OCI-LY7 (cell line): ENCODE measurements at places on chromosomes 16 and 17. TPM values are rescaled to one million over a fixed set of nuclear protein-coding genes. Genes with fewer than 3 reads are reported as not detected.

TTYH2 gene
- 3.8 and 4.3 TPM in 2 replicates for total RNA-seq

CUEDC1 gene
- 0.13 and 0.74 TPM in 2 replicates for total RNA-seq

HS3ST6 gene
- not detected in 2 replicates for total RNA-seq

CPD gene
- 22.4 and 24.0 TPM in 2 replicates for total RNA-seq

ADAD2 gene
- total RNA-seq: not detected in 2 replicates

MT3 gene
- not detected in 2 replicates for total RNA-seq

CDRT15L2 gene
- not detected in 2 replicates for total RNA-seq

TLCD2 gene
- total RNA-seq: not detected in 2 replicates

PRKAR1A gene
- total RNA-seq: 332 and 359 TPM in 2 replicates

NPB gene
- total RNA-seq: 2.5 and 2.8 TPM in 2 replicates

DNA sequence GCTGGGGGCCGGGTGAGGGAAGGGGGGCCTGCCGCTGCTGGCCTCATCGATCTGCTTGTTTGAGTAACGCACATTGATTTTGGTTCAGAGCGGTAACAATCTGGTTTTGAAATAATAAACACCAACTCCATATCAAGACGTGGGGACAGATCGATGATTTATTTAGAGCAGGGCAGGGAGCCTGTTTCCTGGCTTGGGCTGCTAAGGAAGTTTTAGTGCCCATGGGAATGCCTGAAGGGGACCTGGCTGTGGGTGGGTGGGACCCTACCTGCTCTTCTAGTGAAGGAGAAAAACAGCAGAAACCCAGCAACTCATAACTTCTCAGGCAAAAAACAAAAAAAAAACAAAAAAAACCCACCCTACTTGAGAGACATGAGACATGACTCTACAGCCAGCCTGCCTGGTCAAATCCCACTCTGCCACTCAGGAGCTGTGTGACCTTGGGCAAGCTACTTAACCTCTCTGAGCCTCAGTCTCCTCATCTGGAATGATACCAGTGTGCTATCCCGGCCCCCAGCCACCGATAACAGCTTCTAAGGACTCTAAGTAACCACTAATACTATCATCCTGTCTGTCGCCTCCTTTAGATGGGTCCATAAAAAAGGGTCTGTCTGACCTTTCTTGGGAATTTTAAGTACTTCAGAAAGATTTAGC is 66.0 kb downstream of the PIPOX start:
- no peak for DNase-seq

GRCh38 chr16:69031877-69032301 is 73.6 kb upstream of the HAS3 start:
- DNase-seq: no peak

DNA sequence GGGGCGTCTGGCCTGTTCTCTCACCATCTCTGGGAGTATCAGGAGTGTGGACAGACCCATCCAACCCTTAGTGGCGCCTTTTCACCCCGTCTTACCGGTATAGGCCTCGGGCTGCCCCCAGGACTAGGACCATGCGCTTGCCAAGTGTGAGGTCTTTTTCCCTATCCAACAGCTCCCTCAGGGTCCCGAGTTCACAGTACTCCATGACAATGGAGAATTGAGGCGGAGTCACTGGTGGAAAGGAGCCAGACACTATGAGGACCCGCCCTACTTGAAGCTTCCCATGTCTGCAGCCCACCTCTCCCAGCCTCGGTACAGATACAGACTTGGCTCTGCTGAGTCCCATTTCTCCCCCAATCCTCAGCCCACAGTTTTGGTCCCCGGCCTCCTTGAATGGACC is 15.9 kb upstream of the RFWD3 start:
- DNase-seq: no peak

DNA sequence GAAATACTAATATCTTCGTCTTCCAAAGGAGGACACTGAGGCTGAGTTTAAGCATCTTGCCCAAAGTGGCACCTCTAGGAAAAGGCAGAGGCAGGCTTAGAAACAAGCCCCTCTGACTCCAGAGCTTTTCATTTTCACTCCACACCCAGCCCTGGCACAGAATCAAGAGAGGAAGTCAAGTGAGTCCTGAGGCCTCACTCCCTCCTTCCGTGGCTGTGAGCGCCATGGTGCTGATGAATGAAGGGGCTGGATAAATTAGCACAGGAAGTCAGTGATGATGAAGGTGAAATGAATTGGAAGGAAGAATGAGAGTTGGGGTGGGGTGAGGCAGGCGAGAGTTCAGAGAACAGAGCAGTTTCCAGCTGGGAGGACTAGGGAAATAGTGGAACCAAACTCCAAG is 179.3 kb downstream of the TMEM132E start:
- DNase-seq: no peak

GRCh38 chr16:88484505-88485365 is 31.7 kb downstream of the ZFPM1 start:
- no peak for DNase-seq

- DNase-seq: no peak
Measured at GRCh38 chr16:909281-910000, 61.3 kb downstream of the LMF1 start.

DNA sequence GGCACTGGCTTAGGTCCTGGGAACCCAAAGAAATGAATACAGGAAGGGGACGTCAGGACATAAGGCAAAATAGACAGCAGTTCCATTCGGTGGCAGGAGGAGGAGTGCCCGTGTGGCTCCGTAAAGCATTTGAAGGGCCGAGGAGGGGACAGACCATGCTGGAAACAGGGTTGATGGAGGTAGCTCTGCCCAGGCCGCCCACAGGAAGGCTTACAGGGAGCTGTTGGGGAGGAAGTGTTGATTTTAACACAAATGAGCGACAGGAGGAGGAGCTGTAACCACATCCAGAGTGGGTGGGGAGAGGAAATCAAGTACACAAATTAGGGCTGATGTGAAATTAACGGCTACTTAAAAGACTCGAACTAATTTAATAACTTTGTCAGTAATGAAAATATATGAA is 54.6 kb downstream of the RBFOX3 start:
- DNase-seq: no peak

- DNase-seq: peak; percentile 56
Measured at GRCh38 chr17:38674014-38674748, 576 bp downstream of the EPOP start.

DNA sequence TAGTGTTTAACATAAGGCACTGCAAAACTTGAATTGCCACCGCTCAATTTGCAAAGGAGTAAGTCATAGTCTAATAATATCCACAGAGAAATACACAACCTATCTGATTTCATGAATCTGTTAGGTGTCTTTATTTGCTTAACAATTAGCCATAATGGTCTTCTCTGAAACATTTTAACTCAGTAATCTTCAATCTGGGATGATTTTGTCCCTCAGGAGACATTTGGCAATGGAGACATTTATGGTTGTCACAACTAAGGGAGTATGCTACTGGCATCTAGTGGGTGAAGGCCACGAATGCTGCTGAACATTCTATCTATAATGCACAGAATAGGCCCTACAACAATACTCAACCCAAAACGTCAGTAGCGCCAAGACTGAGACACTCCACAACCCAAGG is 4.3 kb downstream of the UBE2G1 start:
- peak; percentile 61 for DNase-seq

DNA sequence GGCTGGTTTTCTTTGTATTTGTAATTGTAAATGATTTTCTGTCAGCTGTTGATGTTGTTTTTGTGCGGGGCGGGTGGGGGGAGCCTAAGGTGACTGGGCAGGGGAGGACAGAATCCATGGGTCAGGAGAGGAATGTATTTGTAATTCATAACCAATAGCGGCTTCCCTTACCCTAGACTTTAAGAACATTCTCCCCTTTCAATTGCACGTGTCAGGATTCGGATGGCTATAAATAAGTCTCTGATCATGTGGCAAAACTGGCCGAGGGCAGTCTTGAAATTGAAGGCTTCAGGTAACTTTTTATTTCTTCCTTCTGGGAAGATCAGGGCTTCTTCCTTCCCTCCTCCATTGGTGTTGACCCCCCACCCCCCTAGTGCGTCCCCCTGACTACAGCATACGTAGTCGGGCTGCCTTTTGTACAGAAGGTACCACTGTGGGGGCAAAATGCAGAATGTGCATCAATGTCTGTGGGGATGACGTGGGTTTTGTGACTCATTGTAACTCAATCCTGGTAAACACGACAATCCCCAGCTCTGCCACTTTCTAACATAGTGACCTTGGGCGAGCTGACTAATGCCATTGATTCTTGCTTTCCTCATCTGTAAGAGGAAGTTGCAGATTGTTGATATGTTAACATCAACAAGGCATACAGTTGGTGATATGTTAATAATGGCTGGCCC is 16.2 kb downstream of the MARCHF10 start:
- DNase-seq: no peak

DNA sequence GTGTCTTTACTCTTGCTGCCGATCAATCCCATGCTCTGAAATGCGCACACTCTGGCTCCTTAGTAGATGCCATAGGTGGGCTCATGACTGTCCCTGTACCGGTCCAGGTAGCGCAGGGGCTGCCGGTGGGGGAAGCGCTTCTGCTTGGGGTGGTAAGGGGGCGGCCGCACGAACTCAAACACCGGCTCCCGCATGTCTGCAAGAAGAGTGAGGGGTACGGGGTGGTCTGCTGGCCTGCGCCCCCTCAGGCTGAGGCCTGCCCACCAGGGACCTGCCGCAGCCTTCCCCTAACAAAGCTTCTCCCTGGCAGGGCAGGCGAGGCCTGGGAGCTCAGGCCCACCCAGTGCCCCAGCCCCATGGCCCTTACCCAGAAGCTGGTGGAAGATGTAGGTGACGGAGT is 2.0 kb upstream of the TRIM65 start:
- DNase-seq: no peak

- no peak for DNase-seq
Measured at GRCh38 chr16:66364117-66364958, 2.2 kb upstream of the CDH5 start.

DNA sequence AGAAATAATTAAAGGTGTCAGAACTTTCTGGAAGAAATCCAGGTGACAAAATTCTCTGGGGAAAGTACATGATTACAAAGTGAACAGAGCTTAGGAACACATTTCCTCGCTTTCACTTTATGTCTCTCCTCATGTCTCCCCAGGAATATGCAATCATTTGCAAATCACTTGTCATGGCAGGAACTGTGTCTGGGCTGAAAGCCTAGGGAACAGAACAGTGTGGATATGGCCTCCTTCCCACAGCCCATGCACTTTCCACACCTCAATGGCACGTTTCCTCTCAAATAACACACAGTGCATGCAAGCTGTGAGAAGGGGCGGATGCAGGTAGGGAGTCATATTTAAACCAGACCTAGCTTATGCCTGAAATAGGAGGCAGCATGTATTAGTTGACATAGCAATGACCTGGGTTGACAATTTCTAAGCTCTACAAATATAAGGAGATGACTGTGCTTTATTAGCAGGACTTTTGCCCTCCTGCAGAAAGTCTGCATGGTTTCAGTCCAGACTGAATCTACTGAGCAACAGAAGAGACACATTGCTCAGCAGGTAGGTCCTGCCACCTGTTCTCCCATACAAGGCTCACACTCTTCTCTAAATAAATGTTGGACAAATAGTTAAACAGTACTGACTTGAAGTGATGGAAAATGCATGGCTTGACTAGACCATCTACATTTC is 236.0 kb upstream of the ELAC2 start:
- no peak for DNase-seq

DNA sequence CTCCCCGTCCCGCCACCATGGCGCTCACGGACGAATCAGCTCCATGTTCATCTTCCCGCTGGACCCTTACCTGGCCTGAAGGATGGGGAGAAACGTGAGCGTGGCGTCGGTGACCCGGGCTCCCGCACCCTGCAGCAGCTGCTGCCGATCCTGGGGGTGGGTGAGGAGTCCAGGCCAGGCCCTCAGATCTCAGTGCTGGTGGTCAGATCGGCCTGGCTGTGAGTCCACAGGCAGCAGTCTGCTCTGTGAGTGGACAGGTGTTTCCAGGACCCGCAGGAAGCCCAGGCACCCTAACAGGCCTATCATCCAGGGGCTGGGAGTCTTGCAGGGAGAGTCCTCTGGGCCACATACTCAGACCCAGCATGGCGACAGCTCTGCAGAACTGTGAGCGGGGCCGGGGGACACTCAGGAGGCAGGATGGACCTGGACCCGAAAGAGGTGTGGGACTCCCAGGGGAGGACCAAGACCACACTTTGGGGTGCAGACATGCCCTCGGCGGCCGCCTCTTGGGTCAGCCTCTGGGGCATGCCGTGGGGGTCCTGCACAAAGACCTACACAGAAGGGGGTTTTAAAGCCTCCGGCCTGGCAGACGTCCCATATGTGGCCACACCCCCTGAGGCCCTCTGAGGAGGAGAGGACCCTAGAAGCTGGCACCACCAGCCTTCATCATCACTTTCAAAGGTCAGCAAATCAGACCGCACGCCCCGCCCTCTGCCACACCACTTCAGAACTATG is 27.2 kb upstream of the ZNF469 start:
- no peak for DNase-seq

- DNase-seq: no peak
Measured at GRCh38 chr17:44164476-44164875, 6.0 kb upstream of the ASB16 start.

DNA sequence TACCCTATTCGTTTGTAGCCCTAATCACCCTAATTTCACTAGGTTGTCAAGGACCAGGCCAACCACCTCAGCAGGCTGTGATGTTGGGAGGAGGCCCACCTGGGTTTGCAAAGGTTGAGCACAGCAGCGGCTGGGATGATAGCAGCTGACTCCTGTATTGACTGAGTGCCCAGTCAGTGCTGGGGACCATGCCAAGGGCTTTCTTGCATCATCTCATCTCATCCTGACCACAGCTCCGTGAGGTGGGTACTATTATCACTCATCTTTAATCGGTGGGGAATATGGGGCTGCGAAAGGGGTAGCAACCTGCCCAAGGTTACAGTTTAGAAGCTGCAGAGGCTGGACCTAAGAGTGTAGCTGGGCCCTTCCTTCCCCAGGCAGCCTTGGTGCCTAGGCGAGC is 11.7 kb downstream of the ATPAF2 start:
- no peak for DNase-seq

- peak; percentile 10 for DNase-seq
Measured at GRCh38 chr17:34706029-34706428, 126.6 kb downstream of the TMEM132E start.

- no peak for DNase-seq
Measured at GRCh38 chr17:43671031-43671692, 9.4 kb upstream of the MEOX1 start.

DNA sequence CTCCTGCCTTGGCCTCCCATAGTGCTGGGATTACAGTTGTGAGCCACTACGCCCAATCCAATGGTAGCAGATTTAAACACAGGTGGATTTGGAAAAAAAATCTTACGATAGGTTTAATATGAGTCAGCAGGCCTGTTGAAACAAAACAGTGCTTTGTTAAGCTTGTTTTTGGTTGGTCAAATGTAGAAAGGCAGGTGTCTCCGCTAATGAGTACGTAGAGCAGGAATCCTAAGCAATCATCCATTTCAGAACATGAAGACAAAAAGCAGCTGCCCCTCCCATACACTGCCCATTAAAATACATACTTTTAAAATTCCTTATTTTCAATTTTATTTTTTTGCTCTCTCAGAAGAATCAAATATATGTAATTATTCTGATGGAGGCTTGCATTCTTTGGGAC is 1.9 kb upstream of the WWOX start:
- DNase-seq: no peak
